T1000 (cell line): ENCODE measurements at places on chromosomes 12 and 14.

GRCh38 chr12:127677537-127678131 lies 589.3 kb upstream of the TMEM132C start:
- peak; percentile 46 for DNase-seq

DNA sequence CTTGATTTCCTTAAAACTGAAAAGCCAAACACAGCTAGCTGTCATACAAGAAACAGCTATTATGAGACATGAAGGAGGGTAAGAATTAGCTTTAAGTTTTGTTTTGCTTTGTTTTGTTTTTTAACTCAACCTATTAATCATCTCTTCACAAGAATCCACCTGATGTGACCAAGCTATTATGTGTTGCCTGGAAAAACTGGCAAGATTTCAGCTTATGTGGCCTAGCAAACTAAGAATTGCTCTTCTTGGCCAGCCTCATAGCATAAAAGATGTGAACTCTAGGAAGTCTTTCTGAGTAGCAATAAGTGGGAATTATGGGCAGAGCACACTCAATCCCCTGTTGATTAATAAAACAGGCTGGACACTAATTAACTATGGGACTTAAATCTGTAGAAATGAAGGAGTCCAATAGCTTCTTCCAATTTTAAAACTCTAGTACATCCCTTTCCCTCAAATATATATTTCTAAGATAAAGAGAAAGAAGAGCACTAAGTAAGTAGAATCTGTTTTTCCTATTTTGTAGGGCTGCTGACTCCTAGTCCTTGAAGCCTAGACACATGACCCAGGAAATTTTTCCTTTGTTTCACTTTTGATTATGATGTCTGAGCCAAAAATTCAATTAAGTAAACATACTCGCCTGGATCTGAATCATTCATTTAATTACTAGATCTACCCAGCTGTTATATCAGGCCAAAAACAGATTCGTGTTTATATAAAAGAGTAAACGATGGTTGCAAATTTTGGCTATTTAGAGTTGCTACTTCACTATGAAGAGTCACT lies 75.7 kb downstream of the GTF2A1 start:
- DNase-seq = no peak

DNA sequence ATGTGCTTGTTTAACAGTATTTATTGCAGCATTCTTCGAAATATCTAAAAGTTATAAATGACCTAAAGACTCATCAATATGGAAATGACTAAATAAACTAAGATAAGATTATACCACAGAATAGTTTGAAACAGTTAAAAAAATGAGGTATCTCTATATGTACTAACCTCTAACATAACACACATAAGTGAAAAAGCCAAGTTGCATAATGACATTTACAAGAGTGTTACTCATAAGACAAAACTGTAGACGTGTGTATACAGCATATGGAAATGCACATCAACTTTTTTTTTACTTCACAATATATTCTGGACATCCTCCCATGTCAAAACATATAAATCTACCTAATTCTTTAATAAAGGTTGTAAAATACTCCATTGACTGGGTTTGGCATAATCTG lies 22.8 kb downstream of the CPM start:
- DNase-seq = no peak

DNA sequence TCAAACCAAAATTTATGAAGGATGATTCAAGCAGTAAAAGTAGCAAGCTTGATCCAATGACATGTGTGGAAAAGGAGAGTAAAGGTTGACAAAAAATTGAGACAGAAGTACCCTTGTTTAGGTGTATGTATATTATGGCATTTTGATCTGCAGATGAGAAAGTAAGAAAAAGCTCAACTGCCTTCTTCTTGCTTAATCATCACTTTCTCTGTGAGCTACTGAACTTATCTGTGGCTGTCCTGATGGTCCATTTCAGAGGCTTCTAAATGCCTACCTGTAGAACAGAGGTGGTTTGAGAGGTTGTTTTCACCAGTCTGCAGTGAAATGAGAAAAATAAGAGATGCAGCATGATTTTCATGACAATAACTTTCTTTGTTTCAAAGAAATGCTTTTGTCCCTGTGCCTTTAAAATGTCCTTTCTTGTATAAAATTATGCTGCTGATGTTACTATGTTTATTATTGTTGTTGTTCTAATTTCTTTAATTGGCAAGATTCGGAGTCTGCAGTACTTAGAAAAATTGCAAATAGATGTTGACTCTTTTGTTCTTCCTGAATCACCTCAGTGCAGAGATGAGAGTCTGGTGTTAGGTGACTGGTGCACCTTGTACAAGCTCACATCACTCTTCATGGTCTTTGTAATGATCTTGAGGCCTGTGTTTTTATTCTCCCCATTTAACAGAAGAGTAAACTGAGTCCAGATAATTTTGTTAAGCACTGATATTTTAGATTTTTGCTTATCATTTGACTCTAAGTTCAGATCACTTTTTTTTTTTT lies 821.9 kb downstream of the VRK1 start:
- no peak for DNase-seq

DNA sequence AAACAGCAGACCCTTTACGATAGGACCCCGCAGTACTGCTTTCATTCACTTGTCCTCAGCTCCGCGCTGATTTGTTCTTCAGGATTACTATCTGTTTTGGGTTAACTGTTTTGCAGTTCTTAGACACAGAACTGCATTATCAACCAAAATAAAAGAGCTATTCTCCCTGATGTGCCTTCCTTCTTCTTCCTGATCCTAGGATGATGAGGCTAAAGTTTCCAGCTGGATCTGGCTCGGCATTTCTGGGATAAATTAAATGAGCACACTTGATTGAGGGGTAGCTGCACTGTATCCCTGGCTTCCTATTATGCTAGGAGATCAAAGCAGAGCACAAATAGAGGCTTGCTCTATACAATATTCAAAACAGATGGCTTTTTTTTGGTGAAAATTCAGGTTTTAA lies 165.7 kb downstream of the FBXL14 start:
- no peak for DNase-seq

- DNase-seq = no peak
Observed at GRCh38 chr14:61542848-61543790, 152.2 kb upstream of the HIF1A start.

DNA sequence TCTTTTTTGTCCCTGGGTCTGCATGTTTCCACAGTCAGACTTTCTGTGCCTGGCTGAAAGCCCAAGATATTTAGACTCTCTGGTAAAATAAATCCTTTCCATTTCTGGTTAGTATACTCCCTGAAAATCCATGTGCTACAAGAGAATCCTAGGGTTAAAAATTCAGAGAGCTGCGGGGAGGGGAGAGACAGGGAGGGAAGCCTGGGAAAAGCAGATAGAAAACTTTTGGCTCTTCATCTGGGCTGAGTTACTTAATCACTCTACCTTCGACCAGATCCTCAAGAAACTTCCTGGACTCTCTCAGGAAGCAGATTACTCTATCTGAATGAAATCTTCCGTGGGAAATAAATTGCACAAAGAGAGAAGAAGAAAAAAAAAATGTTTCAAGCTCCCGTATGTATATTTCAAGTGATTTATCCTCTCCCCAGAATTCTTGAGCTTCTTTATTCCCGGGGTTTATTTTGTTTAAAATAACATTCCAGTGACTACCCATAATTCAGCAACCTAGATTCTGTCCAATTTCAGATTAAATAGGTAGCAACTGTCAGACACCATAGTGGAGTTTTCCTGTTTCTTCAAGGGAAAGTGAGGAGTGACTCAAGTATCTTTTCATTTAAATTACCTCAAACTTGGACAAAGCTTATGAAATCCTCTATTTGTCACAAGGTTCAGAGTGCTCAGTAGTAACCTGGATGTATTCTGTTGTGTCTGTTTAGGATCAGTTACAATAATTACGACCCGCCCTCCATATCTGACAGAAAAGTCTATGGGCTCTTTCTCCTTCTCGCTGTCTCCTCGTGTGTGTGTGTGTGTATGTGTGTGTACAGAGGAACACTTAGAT lies 163.7 kb downstream of the MYRFL start:
- DNase-seq = no peak

- peak; percentile 47 for DNase-seq
Observed at GRCh38 chr12:81998761-81999378, 239.7 kb upstream of the PPFIA2 start.

DNA sequence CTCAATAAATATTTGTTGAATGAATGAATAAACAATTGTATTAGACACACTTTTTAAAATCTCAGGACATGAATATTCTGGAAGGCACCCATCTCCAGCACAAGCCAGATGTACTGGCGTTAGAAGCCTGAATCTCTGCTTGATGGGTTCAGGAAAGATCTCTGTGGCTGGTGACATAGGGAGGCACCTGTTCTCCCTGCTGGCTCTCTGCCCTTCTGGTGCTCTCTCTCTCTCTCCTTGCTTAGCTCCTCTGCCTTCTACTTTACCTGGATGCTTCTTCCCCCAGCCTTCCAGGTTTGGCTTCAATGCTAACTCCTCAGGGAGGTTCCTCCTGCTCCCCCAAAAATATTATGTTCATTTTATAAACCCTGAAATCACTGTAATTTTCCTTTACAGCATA lies 1.5 kb downstream of the CYP46A1 start:
- DNase-seq = no peak

DNA sequence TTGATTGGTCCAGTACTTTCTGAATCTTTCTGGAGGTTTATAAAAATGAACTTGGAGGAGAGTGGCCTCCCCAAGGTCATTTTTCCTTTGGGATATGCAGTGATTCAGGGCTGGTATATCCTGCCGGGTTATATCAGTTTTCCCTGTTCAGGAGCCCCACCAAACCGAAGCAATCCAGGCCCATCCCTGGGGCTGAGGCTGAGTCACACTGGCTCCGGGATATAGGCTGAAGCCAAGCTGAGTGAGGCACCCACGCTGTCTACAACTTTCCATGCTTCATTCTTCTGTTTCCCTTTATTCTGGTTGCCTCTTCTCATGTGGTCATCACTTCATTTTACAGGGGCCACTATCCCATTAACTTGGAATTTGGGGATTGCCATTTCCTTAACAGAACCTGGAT lies 3.4 kb downstream of the SSPN start:
- DNase-seq = peak; percentile 57

- DNase-seq = no peak
Observed at GRCh38 chr12:52156757-52157565, 34.9 kb downstream of the KRT80 start.

DNA sequence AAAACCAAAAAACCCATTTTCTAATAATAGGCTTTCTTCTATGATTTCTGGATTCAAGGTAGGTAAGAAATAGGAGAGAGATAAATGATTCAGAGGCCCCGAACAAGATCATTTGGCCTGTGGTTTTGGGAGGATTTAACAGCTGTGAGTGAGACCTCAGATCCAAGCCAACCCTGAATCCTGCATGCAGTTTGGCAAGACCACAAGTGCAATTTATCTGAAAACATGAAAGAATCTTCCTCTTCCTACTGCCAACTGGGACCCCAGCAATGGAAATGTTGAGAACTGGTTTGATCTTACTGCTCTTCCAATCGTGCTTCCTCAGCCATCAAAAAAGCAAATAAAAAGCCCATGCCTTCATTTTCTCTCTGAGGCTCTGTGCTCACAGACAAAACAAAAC lies 519.7 kb upstream of the TBX3 start:
- DNase-seq = no peak

DNA sequence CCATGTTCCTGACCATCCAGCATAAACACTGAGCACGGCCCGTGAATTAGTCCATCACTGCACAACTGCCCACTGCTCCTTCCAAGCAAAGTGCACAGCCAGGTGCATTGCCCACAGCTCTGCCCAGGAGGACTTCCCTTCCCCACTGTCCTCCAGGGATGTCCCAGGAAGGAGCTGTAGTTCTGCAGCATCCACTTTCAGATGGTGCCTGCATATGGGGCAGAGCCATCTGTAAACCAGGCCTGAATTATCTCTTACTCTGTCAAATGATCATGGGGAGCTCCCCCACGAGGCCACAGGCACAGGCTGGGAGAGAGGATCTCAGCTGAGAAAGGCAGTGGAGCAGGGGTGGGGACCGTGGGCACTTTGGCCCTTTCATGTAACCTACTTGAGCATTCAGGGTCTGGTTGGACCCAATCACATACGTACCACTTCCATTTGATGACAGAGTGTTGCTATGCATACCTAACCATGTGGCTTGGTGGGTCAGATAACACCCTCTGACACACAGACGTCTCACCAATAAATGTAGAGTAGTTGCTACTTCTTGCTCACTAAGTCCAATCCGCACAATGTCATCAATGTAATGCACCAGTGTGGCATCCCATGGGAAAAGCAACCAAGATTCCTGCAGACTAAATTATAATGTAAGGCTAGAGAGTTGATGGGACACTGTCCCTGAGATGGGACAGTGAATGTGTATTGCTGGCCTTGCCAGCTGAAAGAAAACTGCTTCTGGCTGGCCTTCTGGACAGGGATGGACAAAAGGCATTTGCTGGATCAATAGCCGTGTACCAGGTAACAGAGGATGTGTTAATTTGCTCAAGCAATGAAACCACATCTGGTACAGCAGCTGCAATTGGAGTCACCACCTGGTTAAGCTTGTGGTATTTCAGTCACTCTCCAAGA lies 113.8 kb upstream of the C14orf180 start:
- DNase-seq = no peak

GRCh38 chr14:93402951-93403350 lies 27.8 kb upstream of the UNC79 start:
- no peak for DNase-seq

DNA sequence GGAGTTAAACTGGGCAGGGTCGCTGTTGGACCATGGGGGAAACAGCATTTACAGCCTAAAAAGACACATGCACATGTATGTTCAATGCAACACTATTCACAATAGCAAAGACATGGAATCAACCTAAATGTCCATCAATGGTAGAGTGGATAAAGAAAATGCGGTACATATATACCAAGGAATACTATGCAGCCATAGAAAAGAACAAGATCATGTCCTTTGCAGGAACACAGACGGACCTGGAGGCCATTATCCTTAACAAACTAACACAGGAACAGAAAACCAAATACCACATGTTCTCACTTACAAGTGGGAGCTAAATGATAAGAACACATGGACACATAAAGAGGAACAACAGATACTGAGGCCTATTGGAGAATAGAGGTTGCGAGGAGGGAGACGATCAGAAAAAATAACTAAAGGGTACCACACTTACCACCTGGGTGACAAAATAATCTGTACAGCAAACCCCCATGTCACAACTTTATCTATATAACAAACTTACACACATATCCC lies 25.0 kb upstream of the SRP54 start:
- no peak for DNase-seq

DNA sequence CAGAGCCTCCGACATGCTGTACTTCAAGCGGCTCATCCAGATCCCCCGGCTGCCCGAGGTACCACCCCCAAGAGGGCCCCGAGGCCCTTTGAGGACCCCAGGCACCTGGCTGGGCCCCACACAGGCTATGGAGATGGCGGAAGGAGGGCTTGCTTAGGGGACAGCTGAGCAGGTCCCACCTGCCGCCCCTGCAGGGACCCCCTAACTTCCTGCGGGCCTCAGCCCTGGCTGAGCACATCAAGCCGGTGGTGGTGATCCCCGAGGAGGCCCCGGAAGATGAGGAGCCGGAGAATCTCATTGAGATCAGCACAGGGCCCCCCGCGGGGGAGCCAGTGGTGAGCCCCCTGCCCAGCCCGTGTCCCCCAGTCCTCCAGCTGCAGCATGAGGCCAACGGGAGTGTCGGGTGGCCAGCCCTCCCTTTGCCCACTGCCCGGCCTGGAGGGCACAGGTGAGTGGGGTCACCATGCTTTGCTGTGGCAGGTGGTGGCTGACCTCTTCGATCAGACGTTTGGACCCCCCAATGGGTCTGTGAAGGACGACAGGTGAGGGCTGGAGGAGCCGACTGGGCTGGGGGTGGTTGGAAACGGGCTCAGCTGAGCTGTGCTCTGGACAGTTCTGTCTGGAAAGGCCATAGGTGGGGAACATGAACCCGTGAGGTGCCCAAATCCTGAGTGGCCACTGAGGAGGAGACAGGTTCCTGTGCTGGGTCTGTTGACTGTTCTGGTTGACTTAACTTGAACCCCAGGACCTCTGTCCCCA lies 20.0 kb downstream of the HIP1R start:
- DNase-seq = no peak
